ENCODE measurements at places on chromosomes 12 and 14.

- DNase-seq, result no peak
Observed at GRCh38 chr12:50338920-50339645, 55.8 kb upstream of the LIMA1 start.

- DNase-seq, result no peak
Observed at GRCh38 chr14:65926935-65927700, 514.6 kb downstream of the FUT8 start.

- DNase-seq, result no peak
Observed at GRCh38 chr14:54803396-54803795, 99.2 kb downstream of the GCH1 start.

DNA sequence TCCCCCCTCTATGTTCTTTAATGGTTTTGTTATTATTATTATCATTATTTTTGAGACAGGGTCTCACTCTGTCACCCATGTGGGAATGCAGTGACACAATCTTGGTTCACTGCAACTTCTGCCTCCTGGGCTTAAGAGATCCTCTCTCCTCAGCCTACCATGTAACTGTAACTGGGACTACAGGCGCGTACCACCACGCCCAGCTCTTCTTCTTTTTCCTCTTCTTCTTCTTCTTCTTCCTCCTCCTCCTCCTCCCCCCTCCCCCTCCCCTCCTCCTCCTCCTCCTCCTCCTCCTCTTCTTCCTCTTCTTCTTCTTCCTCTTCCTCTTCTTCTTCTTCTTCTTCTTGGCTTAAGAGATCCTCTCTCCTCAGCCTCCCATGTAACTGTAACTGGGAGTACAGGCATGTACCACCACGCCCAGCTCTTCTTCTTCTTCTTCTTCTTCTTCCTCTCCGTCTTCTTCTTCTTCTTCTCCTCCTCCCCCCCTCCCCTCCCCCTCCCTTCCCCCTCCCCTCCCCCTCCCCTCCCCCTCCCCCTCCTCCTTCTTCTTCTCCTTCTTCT is 5.4 kb upstream of the KRT7 start:
- no peak for DNase-seq

- no peak for DNase-seq
Observed at GRCh38 chr14:103512701-103513611, 9.7 kb downstream of the CKB start.

DNA sequence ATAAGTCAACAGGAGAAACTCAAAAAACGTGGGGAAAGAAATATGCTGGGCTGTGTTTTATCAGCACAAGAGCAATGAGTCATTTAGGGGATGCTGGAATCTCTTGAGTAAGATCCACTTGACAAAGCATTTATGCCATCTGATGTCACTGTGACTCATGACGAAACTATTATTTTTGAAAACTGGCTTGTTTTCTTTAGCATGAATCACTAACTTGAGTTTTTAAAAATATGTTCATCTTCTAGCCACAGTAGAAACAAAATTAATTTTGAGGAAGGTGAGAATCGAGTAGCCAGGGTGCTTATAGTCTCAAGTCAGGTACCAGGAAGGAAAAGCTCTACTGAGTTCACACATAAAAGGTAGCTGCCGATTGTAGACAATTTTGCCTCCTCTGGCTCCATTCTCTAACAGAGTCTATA is 456.2 kb upstream of the MGAT4C start:
- no peak for DNase-seq

GRCh38 chr12:69071091-69071370 is 138.1 kb upstream of the CPM start:
- DNase-seq, result no peak

DNA sequence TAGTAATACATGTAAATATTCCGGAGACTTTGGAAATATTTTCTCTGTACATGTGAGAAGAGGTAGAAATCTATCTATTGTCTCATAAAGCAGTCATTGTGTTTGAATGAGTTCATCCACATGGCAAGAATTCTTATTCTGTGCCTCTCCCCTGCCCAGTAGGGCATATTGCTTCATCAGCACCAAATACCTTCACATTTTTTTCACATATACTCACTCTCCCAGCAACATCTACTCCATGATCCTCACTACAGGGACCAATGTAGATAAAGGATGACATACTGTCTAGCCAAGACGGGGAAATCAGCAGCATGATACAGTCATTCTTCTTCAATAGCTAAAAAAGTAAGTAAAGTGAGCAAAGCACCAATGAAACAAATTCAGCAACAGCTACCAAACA is 1.3 kb upstream of the TAS2R14 start:
- no peak for DNase-seq

- DNase-seq, result no peak
Observed at GRCh38 chr12:124115496-124115895, 142.5 kb downstream of the ZNF664 start.

- DNase-seq, result no peak
Observed at GRCh38 chr12:21372602-21373001, at the start of gene IAPP. IAPP (plus strand) TSS chr12:21372902; CDS start chr12:21373352, 450 bp downstream.

DNA sequence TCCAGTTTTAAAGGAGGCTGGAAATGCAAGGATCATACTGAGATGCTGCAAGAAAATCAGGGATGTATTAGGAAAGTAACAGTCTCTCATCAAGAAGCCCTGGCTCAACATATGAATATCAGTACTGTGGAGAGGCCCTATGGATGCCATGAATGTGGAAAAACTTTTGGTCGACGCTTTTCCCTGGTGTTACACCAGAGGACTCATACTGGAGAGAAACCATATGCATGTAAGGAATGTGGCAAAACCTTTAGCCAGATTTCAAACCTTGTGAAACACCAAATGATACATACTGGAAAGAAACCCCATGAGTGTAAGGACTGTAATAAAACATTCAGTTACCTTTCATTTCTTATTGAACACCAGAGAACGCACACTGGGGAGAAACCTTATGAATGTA is 24.5 kb downstream of the ZNF891 start:
- no peak for DNase-seq

- no peak for DNase-seq
Observed at GRCh38 chr14:79842270-79842669, 369.0 kb downstream of the DIO2 start.

- DNase-seq, result no peak
Observed at GRCh38 chr12:25056486-25057130, 107.7 kb upstream of the BCAT1 start.

DNA sequence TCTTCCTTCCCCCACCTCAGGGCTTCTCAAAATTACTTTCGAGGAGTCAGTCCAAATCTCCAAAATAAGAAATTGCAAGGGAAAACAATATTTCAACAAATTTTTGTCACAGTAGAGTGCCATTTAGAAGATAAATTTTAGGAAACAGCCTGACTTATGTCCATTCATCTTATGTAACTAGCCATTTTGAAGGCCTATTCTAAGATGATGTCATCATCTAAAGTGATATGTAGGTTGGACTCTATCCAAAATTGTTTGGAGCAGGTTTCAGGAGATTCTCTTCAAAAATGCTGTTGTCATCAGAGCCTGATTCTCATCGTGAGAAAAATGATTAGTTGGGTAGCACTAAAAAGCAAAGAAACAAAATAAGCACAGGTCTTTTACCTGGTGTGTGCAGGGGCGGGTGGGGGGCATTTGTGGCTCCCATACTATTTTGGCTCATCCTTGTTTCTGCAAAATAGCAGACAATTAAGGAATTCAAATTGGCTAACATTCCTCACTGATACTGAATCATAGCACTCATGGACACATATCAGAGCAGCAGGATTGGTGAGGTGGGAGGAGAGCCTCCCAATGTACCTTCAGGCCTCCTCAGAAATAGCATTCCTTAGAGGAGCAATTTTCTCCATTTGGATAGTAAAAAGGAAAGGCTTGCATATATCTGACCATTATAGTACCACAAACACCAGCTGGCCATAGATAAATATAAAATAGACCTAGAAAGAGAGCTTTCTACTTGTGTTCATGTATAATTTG is 360.9 kb upstream of the NAV3 start:
- no peak for DNase-seq

DNA sequence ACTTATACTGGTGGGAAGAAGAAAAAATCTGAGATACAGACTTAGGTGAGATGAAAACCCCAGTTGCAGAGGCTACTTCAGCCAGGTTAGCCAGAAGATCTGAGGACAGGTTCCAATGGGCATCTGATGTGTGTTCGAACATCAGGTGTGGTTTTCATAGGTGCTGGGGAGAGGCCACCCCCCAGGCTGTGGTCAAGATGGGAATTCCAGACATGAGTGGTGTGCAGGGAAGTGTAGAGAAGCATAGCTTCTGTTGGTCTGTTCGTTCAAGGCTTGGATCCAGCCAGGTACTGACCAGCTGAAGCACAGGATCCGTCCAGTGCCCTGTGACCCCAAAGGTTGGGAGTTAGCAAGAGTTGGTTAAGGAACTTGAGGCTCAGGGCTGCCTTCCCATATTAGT is 85.5 kb downstream of the SSPN start:
- DNase-seq, result no peak

DNA sequence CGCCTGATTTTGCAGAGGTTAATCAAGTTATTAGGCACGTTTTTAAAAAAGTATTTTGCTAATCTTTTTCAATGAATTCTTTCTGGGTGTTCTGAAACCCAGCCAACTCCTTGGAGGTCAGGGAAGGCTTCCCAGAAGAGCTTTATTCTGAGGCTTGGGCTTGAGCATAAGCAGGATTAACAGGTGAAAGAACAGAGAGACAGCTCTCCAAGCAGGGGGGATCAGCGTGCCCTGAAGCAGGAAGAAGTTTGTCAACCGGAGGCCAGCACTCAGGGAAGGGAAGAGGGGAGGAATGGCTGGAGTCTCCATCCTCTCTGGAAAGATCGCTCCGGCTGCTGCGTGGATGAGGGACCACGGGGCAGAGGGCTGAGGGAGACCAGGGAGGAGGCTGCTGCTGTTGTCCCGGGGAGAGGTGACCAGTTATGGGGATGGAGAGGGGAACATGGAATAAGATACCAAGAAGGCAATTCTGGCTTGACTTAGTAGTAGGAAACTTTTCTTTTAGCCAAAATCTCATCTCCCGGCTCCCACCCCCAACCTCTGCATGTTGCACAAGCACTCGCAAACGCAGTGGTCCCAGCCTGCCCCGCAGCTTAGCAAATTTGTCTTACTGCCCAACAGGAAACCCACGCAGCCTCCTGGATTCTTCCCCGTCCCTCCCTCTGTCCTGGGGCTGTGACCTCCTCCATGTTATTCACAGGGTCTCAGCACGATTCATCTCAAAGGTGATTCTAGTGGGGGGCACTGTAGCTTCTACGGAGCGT is 1.1 kb upstream of the SSH1 start:
- DNase-seq, result no peak

- DNase-seq, result no peak
Observed at GRCh38 chr14:77120771-77121743, 20.5 kb downstream of the ZDHHC22 start.

DNA sequence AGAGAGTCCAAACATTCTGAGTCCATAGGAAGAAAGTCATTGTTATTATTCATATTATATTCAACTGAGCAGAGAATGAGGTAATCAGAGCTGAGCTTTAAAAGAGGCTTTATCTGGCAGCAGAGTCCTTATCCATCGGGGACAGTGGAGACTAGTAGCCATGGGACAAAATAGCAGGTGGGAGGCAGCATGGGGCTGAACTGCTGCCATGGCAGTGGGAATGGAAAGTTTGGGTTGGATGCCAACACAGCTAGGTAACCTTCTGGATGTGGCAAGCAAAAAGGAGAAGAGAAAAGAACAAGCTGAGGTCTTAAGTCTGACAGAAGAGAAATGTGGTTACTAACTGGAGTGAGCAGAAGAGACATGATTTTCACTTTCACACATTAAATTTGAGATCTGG is 71.0 kb upstream of the CDKN3 start:
- no peak for DNase-seq

DNA sequence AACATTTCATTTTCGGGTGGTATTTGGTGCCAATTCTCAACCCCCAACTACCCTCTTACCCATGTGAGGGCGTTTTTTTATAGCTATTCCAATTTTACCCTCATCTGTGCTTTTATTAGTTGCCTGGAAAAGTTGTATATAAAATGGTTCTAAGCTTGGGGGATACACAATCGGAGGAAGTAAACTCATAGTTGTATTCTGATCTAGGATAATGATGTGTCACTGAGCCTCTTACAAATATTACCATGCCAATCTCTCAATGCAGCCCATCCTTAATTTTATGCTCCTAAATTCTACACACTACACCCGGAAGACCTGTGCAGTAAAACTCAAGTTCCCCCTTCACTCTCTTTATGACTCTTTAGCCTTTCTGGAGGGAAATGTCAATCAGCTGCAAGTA is 1206.5 kb upstream of the FLRT2 start:
- DNase-seq, result no peak

GRCh38 chr14:22375321-22375930 is 213.6 kb downstream of the DAD1 start:
- peak; percentile 51 for DNase-seq

DNA sequence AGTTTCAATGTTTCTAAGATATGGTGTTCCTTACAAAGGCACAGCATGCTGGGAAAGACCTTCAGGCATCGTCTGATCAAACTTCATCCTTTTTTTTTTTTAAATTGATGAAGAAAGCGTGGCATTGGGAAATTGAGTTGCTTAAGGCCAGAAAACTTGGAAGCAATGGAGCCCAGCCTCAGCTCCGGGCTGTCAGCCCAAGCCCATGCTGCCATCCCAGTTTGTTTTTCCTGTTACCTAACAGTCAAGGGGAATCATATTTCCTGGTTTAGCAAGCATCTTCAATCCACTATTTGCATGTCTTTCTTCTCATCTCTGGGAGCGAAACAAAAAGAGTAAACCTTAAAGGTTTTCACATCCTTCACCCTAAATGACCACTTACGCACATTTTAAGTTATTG is 200.2 kb downstream of the CHST11 start:
- DNase-seq, result no peak

GRCh38 chr12:53820514-53821306 is 68.9 kb upstream of the CISTR start:
- DNase-seq, result no peak

GRCh38 chr14:40318211-40318719 is 886.0 kb upstream of the FBXO33 start:
- no peak for DNase-seq

DNA sequence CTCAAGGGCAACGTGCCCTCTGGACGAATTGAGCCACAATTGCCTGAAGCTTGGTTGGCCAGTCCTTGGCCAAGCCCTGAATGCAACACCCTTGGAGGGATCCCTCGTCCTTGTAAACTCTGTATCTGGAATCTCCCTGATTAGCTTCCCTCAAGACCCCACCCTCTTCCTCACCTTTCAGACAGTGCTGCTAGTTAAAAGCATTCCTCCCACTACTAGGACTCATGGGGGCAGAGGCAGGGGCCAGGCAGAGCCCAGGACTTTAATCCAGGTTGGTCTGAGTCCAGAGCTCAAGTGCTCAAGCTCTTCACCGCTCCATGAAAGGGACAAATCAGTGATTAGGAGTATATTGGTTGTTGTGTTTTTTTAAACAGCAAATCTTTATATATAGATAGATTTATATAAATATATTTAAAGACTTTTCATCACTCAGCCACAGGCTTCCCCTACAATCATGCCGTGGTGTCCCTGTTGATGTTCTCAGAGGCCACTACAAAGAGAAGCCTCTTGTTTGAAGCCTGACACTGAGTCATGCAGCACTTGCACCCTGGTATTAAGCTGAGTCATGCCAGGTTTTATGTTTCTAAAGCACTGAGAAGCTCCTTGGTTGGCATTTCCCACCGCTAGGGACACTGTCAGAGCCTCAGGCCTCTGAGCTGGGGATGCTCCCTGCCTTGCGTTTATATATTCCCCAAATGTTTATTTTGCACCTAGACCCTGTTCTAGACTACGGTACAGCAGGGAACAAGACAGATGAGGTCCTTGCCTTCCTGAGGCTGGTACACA is 53.8 kb upstream of the GSC start:
- no peak for DNase-seq

Data from SK-N-MC (cell line).